ENCODE measurements at places on chromosomes 6 and 20.

GRCh38 chr6:151015101-151015700 lies 149.7 kb downstream of the MTHFD1L start:
- H3K27me3 ChIP-seq, result no peaks in the 10 kb centered on the region
- DNase-seq, result no peak
- H3K36me3 ChIP-seq, result peaks cover 26% of the 10 kb centered on the region

- H3K27me3 ChIP-seq, result no peaks in the 10 kb centered on the region
- H3K4me3 ChIP-seq, result no peak overlapping the region
- H3K36me3 ChIP-seq, result no peaks in the 10 kb centered on the region
- DNase-seq, result no peak
- no peak overlapping the region for H3K27ac ChIP-seq
- no peaks in the 10 kb centered on the region for H3K4me1 ChIP-seq
These were observed 75.4 kb downstream of the ANKEF1 start for GRCh38 chr20:10110151-10110550.

DNA sequence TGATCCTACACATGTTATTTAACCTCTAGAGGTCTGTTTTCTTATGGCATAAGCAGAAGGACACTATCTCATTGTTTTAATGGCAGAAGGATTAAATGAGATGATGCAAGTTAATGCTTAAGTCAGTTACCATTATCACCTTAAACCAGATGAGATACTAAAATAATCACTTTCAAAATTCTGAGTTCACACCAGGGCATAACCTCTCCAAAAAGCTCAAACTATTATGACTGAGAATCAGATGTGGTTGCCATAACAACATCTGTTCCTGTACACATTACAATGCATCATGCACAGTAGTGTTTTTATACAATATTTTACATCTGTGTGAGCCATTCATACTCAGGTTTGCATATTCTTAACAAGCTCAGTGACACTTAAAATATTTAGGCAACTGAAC lies 10.2 kb downstream of the ADNP start:
- DNase-seq, result no peak
- no peak overlapping the region for H3K4me3 ChIP-seq
- no peak overlapping the region for H3K27ac ChIP-seq
- H3K4me1 ChIP-seq, result no peaks in the 10 kb centered on the region

DNA sequence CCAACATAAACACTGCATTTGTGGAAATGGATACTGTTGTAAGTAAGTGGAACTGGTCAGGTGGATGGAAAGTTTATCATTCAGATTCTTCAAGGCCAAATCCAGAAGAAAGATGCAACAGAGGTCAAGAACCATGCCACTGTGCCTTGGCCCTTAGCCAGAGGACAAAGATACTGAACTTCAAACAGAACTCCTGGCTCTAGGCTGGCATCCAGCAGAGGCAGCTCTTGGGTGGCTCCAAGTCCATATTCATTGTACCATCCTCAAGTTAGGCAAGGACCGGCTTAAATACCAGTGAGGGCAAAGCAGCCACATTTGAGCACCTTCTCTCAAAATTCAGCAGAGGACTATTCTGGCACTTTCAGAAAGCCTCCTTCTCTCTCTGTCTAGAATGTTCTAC lies 53.2 kb downstream of the DNAAF9 start:
- no peak overlapping the region for H3K4me3 ChIP-seq
- no peaks in the 10 kb centered on the region for H3K36me3 ChIP-seq
- no peak overlapping the region for H3K27ac ChIP-seq

DNA sequence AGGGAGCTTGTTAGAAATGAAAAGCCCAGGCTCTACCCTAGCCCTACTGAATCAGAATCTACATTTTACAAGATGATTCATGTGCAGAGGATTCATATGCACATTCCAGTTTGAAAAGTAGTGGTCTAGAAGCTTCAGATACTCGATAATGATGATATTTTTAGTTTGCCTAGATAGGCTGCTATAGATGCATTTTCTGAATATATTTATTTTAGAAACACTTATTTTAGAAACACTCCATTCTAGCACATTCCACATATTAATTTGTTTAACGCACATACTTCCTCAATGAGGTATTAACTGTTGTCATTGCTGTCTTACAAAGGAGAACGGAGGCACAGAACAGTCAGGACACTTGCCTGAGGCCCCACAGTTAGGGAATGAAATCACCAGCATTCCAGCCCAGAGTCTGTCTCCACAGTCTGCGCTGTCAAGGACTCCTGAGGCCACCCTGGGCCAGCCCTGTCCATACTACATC lies 64.4 kb downstream of the SNAP25 start:
- H3K4me3 ChIP-seq, result no peak overlapping the region
- DNase-seq, result no peak
- H3K4me1 ChIP-seq, result no peaks in the 10 kb centered on the region
- no peak overlapping the region for H3K27ac ChIP-seq
- no peaks in the 10 kb centered on the region for H3K36me3 ChIP-seq
- no peaks in the 10 kb centered on the region for H3K27me3 ChIP-seq

- H3K27ac ChIP-seq, result no peak overlapping the region
- H3K27me3 ChIP-seq, result no peaks in the 10 kb centered on the region
- no peaks in the 10 kb centered on the region for H3K36me3 ChIP-seq
- no peak for DNase-seq
- H3K4me1 ChIP-seq, result peaks cover 4% of the 10 kb centered on the region
- H3K4me3 ChIP-seq, result no peak overlapping the region
These were observed 89.9 kb upstream of the SYNDIG1 start for GRCh38 chr20:24379484-24379927.

DNA sequence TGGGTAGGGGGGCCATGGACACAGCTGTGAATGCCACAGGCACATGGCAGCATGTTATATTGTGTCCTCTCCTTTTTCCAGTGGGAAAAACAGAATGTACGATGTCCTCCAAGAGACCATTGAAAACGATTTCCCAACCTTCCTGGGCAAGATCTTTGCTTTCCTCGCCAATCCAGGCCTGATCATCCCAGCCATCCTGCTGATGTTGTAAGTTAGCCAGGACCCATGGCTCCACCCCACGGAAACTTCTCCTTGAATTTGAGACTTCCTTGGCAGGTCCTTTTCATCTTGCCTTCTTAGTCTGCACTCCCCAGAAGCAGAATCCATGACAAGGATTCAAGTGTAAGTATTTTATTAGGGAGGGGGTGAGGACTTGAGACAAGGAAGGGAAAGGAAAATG lies 28.2 kb upstream of the NOP56 start:
- no peaks in the 10 kb centered on the region for H3K27me3 ChIP-seq
- no peaks in the 10 kb centered on the region for H3K36me3 ChIP-seq
- DNase-seq, result no peak
- no peaks in the 10 kb centered on the region for H3K4me1 ChIP-seq

GRCh38 chr6:142376800-142377496 lies 75.1 kb downstream of the ADGRG6 start:
- no peaks in the 10 kb centered on the region for H3K27me3 ChIP-seq
- no peak for DNase-seq
- no peaks in the 10 kb centered on the region for H3K36me3 ChIP-seq
- H3K4me3 ChIP-seq, result no peak overlapping the region

- DNase-seq, result no peak
- no peaks in the 10 kb centered on the region for H3K27me3 ChIP-seq
- H3K27ac ChIP-seq, result no peak overlapping the region
- H3K4me1 ChIP-seq, result no peaks in the 10 kb centered on the region
- no peaks in the 10 kb centered on the region for H3K36me3 ChIP-seq
These were observed 93.3 kb downstream of the EDN1 start for GRCh38 chr6:12383448-12383847.

DNA sequence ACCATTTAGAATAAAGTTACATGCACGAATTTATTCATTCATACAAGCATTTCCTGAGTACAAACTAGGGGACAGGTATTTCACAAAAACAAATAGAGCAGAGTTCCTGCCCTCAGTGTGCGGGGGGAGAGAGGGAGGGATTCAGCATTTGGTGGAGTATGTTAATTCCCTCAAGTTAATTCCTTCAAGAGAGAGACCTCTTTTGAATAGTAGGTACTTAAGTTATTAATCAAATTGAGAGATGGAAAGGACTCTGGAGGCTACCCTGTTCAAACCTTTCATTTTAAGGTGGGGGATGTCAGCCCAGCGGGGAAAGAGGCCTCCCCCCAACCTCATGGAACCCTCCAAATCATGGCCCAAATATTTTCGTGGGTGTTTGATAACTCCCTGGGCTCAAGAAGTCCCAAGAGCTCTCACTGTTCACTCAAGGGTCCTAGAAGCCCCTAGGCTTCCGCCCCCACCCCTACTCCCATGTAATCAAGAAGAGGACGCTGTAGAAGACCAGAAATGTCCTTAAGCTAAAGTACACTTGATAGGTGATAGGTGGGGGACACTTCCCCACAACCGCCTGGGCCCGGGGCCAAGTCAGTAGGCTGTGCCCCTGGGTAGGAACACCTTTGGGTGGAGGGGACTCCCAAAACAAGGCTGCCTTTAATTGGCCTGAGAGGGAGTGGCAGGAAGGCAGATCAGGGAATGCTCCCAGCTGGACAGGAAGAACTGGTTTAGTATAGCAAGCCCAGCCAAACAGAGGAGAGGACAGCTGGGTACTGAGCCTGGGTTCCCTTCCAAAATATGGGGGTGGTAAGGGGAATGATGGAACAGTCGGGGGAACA lies 2.9 kb downstream of the SDC4 start:
- H3K36me3 ChIP-seq, result no peaks in the 10 kb centered on the region
- no peaks in the 10 kb centered on the region for H3K4me1 ChIP-seq
- DNase-seq, result no peak
- H3K27me3 ChIP-seq, result peaks cover 50% of the 10 kb centered on the region
- H3K4me3 ChIP-seq, result no peak overlapping the region
- H3K27ac ChIP-seq, result no peak overlapping the region

GRCh38 chr20:61557621-61558020 lies 305.6 kb downstream of the CDH4 start:
- DNase-seq, result no peak
- no peak overlapping the region for H3K27ac ChIP-seq
- no peaks in the 10 kb centered on the region for H3K4me1 ChIP-seq
- no peak overlapping the region for H3K4me3 ChIP-seq
- no peaks in the 10 kb centered on the region for H3K27me3 ChIP-seq

DNA sequence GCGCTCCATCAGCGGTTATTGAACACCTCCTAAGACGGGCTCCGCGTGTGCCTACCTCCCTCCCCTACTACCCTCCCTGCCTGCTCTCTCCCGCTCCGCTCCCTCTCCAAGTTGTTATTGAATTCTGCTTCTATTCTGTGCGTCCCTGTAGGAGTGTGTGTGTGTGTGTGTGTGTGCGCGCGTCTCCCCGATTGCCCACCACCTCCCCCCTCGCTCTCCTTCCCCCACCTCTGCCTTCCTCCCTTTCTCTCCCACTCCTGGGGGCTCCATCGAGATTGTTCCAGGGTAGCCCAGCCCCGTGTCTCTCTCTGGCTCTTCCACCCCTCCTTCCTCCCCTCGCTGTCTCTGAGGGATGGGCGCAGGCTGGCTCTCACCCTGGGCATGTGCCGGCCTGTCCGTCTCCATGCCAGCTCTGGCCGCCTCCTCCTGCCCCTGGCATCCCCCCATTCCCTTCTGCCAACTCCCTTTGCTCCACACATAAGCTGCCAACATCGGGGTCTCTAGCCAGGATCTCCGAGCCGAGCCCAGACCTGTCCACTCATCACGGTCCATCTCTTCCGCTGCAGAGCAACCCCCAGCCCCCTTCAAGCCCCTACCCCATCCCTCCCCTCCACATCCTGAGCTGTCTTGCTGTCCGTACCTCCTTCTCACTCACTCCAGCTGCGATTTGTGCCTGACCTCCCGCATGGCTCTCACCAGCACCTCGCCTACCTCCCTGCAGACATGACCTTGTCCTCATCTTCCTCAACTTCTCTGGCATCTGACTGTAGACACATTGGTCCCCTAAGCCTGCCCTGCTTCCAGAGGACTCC lies 68.5 kb downstream of the SRC start:
- DNase-seq, result no peak
- H3K27ac ChIP-seq, result no peak overlapping the region
- no peak overlapping the region for H3K4me3 ChIP-seq
- H3K4me1 ChIP-seq, result peaks cover 31% of the 10 kb centered on the region

GRCh38 chr6:66068033-66068432 lies 361.0 kb upstream of the EYS start:
- no peak overlapping the region for H3K27ac ChIP-seq
- no peaks in the 10 kb centered on the region for H3K36me3 ChIP-seq
- H3K4me1 ChIP-seq, result no peaks in the 10 kb centered on the region
- H3K27me3 ChIP-seq, result no peaks in the 10 kb centered on the region

DNA sequence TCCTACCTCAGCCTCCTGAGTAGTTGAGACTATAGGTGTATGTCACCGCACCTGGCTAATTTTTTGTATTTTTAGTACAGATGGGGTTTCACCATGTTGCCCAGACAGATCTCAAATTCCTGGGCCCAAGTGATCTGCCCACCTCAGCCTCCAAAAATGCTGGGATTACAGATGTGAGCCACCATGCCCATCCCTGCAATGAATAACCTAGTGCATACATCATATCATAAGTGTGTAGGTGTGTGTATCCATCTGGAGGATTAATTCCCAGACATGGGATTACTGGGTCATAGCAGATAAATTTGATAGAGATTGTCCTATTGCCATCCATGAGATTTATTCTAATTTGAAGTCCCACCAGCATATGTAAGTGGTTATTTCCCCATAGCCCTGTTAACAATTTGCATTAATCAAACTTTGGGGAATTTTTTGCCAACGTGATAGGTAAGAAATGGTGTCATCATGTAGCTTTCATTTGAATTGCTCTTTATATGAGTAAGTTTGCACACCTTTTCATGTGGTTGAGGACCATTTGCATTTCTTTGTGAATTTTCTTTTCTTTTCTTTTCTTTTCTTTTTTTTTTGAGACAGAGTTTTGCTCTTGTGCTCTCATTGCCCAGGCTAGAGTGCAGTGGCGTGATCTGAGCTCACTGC lies 29.9 kb upstream of the BACH2 start:
- H3K27ac ChIP-seq, result no peak overlapping the region
- H3K4me1 ChIP-seq, result no peaks in the 10 kb centered on the region
- no peak overlapping the region for H3K4me3 ChIP-seq
- H3K27me3 ChIP-seq, result no peaks in the 10 kb centered on the region

GRCh38 chr6:25478973-25479372 lies 173.0 kb upstream of the SCGN start:
- no peaks in the 10 kb centered on the region for H3K27me3 ChIP-seq
- H3K36me3 ChIP-seq, result no peaks in the 10 kb centered on the region
- H3K4me3 ChIP-seq, result no peak overlapping the region
- peaks cover 4% of the 10 kb centered on the region for H3K4me1 ChIP-seq
- no peak for DNase-seq
- H3K27ac ChIP-seq, result no peak overlapping the region

GRCh38 chr6:156809034-156809433 lies 31.9 kb downstream of the ARID1B start:
- no peak for DNase-seq
- H3K4me3 ChIP-seq, result no peak overlapping the region
- no peaks in the 10 kb centered on the region for H3K27me3 ChIP-seq
- H3K27ac ChIP-seq, result no peak overlapping the region
- H3K4me1 ChIP-seq, result peaks cover 17% of the 10 kb centered on the region
- H3K36me3 ChIP-seq, result no peaks in the 10 kb centered on the region

GRCh38 chr6:101845172-101845571 lies 451.7 kb downstream of the GRIK2 start:
- no peaks in the 10 kb centered on the region for H3K27me3 ChIP-seq
- H3K4me3 ChIP-seq, result no peak overlapping the region
- no peak overlapping the region for H3K27ac ChIP-seq
